HuH-7.5 (cell line): ENCODE measurements at places on chromosomes 1 and 21.

DNA sequence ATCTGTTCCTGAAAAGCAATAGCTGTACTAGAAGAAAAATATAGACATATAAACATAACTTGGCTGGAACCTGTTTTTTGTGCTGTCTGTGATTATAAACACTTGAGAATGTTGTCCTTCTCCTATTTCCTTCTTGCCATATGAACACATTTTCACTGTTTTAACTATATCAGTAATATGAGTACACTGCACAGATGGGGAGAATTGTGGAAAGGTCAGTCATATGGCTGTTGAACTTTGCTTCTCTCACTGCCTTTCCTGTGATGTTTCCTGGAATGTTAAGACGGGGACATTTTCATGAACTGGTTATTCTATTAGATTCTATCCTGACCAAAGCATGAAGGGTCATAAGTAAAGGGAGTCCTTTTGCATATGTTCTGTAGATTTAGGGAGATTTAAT is 24.9 kb downstream of the HMCN1 start:
- DNase-seq = no peak

GRCh38 chr1:98988904-98989555 is 15.6 kb downstream of the PLPPR5 start:
- no peak for DNase-seq

- DNase-seq = no peak
These were observed 489 bp downstream of the CELSR2 start for GRCh38 chr1:109249654-109250401.

DNA sequence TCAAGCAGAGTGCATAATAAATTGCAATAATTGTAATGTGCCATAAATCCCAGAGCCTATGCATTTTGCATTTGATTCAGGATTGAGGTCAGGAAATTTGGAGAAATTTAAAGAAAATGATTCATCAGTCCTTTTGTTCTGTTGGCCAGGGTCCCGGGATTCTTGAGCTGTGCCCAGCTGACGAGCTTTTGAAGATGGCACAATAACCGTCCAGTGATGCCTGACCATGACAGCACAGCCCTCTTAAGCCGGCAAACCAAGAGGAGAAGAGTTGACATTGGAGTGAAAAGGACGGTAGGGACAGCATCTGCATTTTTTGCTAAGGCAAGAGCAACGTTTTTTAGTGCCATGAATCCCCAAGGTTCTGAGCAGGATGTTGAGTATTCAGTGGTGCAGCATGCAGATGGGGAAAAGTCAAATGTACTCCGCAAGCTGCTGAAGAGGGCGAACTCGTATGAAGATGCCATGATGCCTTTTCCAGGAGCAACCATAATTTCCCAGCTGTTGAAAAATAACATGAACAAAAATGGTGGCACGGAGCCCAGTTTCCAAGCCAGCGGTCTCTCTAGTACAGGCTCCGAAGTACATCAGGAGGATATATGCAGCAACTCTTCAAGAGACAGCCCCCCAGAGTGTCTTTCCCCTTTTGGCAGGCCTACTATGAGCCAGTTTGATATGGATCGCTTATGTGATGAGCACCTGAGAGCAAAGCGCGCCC is 8.7 kb downstream of the PROX1 start:
- no peak for DNase-seq
